GM04503 (cell line): ENCODE measurements at places on chromosomes 6 and 20.

DNA sequence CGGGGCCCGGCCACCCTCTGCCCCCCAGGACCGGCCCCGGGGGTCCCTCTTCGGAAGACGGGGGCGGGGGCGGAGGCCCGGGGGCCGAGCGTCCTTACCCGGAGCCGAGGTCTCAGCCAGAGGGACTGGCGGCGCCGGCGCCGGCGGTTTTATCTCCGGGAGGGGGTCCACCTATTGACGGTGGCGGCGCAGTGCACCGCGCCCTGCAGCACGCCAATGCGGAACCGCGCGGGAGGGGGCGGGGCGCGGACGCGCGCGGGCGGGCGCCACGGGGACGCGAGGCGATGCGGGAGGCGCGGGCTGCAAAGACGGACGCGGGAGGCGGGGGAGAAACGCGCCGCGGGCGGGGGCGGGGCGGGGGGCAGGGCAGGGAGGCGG, at the start of gene EEF1A2:
Gene EEF1A2, minus strand, starts transcription at position 124 of the 378 bp plus-strand sequence. CDS start 1,320 bp downstream, outside the sequence.
- DNase-seq = no peak

DNA sequence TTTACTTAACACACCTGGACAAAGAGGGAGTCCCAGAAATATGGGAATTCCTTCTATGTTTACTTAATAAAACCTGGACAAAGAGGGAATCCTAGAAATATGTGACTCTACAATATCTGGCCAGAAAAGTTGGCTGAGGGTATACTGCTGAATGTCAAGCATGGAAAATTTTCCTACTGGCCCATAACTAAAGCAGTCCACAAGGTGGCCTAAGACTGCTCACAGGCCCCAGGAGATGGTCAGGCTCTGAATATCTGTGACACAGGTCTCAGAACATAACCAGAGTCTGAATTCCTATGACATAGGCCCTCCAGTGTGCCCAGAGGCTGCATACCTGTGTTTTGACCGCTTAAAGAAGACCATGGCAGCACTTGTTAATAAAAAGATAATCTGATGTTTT, 578.2 kb upstream of the NRSN1 start:
- no peak for DNase-seq

GRCh38 chr20:32205110-32205842, 2.3 kb downstream of the PLAGL2 start:
- no peak for DNase-seq

- DNase-seq = no peak
Observed at GRCh38 chr20:50580842-50581544, 70.8 kb downstream of the PTPN1 start.

DNA sequence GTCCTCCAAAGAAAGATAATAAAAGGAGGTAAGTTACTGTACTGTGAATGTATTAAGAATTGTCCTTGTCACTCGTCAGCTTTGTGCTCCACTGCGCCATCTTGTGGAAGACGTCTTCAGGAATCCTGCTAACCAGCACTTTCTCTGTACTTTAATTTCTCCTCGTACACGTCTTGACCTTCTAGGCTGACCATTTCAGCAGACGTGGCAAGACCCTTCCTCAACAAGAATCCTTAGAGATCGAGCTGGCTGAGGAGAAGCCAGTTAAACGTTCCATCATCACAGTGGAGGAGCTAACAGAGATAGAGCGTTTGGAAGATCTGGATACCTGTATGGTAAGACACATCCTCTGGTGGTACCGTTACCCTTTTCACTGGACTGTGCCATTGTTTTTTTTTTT, 95.5 kb upstream of the SCGN start:
- DNase-seq = no peak

- no peak for DNase-seq
Observed at GRCh38 chr6:157825243-157825904, 2.3 kb downstream of the SNX9 start.

GRCh38 chr20:31523361-31524283, 9.4 kb downstream of the HM13 start:
- DNase-seq = no peak

DNA sequence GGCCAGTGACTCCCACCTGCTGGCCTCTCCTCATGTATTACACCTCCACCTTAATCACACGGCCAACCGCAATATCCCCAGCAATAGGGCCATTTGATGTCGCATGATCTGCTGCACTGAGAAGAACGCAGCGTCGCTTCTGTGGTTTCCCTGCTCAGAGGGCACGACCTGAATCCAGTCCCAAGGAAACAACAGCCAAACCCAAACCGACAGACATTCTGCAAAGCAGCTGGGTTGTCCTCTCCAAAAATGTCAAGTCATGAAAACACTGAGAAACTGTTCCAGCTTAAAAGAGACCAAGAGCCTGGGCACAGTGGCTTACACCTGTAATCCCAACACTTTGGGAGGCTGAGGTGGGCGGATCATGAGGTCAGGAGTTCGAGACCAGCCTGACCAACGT, 7.5 kb upstream of the BPI start:
- no peak for DNase-seq
